Stimulated activated CD8-positive, alpha-beta memory T cell treated with anti-CD3 and anti-CD28 coated beads, Interleukin-15, amount 100 ng/mL, for 4 hours (primary cell): ENCODE measurements at places on chromosomes 12 and 14.
A peak's percentile ranks its signal among the peaks of the same experiment; 100 is the strongest.

- DNase-seq, result no peak
Measured at GRCh38 chr14:92274055-92274454, 48.9 kb upstream of the SLC24A4 start.

DNA sequence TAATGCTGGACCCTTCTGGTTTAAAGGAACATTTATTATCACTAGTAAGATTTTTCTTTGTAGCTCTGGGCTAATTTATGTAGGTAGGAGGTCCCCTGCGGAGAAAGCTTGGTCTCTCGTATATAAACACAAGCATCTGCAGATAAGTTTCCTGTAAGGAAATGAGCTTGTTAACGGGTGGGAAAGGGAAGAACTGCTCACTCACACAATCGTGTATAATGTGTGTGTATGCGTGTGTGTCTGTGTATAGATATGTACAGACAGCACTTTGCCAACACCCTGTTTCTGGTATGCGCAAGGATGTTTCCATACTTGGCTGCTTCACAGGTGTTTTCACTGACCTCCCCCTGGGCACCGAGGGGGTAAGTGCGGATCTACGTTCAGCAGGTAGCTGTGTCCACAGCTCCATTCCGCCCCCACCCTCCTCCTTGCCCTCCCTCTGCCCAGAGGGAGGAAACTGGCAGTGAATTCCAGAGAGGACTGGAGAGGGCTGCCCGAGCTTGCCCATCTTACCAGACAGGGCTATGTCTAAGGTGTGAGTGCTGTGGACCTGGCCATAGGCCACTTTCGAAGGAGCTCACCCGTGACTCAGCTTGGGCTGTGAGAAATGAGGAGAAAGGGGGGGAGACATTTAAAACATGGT is 65.2 kb downstream of the NINJ2 start:
- DNase-seq, result no peak

DNA sequence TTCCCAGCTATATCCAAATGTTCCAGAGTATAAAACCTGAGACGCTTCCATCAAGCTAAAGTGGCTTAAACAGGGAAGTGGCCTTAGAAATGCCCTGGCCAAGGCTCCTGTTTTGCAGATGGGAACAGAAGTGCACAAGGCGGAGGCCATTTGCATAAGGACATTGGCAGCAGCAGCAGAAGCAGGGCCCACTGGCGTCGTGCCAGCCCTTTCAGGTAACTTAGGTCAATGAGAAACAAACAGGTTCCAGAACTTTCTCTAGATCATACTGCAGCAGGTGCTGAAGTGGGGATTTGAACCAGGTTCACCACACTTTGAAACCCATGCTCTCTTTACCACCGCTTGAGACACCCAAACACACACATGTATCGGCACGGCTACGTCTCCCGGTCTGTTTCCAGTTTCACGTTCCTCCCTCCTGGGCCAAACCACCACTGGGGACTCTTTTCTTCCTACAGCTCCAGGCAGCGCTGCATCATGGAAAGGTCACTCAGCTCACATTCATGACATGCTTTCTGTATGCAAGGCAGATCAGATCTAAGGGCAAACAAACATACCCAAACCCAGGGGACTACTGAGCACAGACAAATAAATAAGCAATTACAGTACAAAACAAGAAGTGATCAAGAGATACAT is 46.0 kb upstream of the PLEKHG6 start:
- DNase-seq, result no peak

DNA sequence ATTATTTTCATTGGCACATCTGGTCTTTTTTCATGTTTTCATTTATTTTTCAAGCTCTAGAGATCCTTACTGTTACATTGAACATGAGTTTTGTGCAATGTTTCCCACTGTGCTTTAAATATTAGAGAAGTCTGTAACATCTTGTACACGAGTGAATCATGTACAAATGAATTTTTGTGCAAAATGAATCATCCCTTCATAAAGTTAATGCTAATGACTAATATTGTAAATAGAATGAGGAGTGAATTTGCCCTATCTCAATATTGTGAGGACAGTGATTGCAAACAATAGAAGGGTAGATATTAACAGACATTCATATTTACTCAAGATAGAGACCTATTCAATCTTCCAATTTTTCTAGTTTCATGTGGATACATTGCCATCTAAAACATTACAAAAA is 463.3 kb upstream of the FOXG1 start:
- DNase-seq, result no peak

GRCh38 chr12:24723759-24724158 is 225.1 kb downstream of the BCAT1 start:
- no peak for DNase-seq

- peak; percentile 54 for DNase-seq
Measured at GRCh38 chr12:45170456-45171042, 45.3 kb upstream of the ANO6 start.

GRCh38 chr14:82067221-82067875 is 533.7 kb upstream of the SEL1L start:
- no peak for DNase-seq

- DNase-seq, result no peak
Measured at GRCh38 chr12:78120866-78121560, 290.3 kb downstream of the NAV3 start.

DNA sequence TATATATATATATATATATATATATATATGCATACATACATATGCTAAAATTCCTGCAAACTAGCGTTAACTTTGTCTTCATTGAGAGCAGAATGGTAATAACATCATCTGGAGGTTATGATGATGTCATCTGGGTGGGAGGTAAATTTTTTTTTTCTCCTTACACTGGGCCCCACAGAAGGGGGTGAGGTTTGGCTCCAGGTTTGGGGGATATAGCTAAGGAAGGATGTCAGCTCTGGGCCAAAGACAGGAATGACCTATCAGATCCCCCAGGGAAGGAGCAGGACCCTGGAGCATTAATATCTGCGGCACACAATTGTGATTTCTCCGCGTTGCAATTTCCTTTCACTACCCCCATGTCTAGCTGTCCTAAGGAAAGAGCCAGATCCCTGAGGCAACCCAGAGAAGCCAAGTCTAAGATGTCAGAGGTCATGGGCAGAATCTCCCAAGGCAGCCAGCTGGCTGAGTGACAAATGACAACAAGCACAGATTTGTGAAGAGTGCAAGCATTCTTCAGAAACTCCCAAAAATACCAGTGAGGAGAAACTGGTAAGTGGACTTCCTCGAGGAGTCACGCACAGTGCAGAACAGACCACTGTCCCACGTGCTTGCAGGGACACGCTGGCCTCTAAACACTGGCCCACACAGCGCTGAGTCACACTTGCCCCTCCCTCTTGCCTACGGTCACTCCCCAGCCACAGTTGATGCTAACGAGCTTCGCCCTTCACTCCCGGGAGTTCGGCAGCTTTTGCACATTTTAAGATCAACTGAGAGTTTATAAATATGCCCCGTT is 9.9 kb downstream of the UBC start:
- DNase-seq, result no peak
